T-helper 9 cell (primary cell): ENCODE measurements at places on chromosomes 12 and 14.

DNA sequence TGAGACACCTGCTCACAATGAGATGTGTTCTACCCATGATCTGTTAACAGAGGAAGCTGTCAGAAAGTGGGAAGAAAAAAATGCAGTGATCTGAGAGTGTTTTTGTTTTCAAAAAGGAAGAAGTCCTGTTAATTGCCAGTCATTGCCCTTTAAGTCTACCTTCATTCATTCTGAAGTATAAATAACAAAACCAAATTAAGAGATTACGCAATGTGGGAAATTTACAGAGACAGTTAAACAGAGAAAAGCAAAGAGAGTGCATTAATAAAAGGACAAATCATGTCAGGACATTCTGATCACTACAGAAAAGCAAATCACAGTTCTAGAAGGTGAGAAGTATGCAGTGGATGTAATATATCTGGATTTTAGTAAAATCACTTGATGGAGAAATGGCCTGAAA lies 154.2 kb downstream of the NRXN3 start:
- no peak for DNase-seq

DNA sequence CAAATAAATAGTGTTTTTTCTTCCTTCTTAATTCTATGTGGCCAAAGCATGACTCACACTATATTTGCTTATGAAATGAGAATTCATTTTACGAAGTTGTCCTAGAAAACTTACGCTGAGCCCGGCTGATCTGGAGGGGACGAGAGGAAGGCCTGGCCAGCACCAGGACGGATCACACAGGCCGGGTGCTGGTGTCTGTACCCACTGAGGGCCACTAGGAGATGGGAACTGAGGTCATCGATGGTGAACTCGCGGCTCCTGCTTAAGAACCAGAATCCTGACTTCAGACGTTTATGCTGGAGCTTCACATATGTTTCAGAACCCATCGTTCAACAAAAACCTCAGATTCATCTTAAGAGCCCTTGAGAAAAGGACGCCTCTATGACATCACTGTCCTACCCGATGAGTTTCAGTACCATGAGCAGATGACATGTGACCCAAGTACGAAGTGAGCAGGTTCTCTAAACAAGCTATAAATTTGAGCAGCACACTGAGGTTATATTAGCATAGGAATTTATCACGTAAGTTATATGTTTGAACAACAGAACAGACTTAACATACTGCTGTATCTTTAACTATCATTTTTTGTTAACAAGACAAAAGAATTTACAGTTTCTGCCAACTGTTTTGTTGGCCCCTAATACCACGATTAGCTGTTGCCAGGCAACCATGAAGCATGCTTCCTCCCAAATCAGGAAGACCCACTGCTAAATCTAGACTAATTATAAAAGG lies 111.9 kb downstream of the FOXN3 start:
- no peak for DNase-seq

DNA sequence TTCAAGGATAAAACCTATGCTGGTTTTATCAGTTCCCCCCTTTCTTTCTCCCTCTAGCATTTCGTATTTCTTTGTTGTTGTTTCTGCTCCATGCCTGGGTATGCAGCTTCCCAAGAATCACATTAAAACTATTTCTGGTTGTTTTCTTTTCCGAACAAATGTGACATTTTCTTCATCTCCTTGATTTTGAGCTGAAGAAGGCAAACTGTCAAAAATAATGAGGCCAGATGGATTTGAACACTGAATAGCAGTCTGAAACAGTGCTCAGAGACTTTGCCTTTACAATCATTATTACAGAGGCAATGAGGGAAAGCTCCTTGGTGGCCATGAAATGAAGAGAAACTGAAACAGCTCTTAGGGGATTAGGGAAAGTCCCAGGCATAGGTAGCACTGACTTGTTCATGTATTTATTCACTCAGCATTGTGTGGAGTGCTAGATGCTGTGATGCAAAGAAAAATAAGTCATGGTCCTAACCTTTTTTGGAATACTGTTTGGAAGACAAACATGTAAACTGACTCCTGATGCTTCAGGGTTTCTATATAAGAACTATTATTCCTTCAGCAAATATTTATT lies 319.5 kb downstream of the FUT8 start:
- no peak for DNase-seq

DNA sequence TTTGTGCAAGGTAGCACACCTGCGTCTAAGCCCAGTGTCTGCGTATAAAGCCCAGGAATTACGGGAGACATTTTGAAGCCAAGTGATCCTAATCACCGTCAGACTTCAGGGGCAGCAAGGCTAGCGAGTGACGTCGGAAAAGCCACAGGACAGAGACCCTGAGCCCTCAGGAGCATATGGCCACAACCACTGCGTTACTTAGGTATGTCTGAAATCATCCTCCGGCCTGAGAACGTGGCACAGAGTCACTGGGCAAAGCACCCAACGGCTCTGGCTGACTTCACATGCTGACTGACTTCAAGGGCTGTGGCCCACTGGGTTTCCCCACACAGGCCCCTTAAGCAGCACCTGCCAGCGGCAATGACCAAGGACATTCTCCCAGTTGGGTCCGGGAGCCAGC lies 71.5 kb downstream of the RIMBP2 start:
- DNase-seq = no peak

DNA sequence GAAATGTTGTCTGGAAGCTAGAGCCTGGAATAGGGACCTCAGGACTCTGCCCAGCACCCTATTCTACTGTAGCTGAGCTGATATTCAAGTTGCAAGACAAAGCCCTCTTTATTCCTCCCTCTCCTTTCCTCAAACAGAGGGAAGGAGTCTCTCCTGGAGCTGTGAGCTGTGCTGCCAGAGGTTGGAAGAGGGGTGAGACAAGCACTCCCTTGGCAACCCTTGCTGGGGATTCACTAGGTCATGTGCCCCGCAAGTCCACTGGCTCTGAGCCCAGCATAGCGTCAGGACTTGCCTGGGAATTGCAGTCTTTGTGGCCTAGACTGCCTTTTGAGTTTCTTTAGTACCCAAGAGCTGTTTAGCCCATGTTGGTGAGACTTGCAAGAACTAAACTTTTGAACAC lies 11.4 kb upstream of the ASCL1 start:
- DNase-seq = no peak

- DNase-seq = no peak
These were observed 71.1 kb downstream of the FUT8 start for GRCh38 chr14:65483647-65484046.

DNA sequence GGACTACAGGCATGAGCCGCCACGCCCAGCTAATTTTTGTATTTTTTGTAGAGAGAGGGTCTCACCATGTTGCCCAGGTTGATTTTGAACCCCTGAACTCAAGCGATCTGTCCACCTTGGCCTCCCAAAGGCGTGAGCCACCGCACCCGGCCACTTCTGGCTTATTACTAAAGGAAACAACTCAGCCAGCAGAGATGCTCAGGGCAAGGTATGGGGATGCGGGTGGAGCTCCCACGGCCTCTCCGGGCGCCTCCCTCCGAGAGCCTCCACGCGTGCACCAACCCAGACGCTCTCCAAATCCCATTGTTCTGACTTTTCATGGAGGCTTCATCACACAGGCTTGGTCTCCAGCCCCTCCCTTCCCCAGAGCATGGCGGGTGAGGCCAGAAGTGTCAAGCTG lies 6.1 kb upstream of the GPR132 start:
- DNase-seq = no peak

- DNase-seq = no peak
These were observed 306.3 kb downstream of the ATP23 start for GRCh38 chr12:58247633-58248032.

DNA sequence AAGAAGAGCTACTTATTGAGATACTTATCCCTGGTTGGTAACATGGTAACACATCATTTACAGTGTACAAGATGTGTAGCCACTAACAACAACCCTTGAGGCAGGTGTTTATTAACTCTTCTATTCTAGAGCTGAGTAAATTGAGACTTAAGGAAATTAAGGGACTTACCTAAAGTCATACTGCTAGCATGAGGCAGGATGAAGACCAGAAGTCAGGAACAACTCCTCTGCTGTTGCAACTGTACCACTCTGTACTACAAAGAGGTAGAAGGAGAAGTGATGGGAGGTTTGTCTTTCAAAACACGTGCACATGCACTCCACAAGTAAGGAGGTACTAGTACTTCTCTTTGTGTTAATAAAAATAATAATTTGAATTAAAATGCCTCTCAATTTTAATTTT lies 79.9 kb downstream of the LLPH start:
- no peak for DNase-seq
